Activated CD4-positive, CD25-positive, alpha-beta regulatory T cell (primary cell): ENCODE measurements at places on chromosomes 2 and 18.

- DNase-seq, result no peak
Measured at GRCh38 chr18:6579486-6579885, 150.0 kb upstream of the ARHGAP28 start.

- DNase-seq, result no peak
Measured at GRCh38 chr18:23793985-23794867, 105.0 kb downstream of the LAMA3 start.

DNA sequence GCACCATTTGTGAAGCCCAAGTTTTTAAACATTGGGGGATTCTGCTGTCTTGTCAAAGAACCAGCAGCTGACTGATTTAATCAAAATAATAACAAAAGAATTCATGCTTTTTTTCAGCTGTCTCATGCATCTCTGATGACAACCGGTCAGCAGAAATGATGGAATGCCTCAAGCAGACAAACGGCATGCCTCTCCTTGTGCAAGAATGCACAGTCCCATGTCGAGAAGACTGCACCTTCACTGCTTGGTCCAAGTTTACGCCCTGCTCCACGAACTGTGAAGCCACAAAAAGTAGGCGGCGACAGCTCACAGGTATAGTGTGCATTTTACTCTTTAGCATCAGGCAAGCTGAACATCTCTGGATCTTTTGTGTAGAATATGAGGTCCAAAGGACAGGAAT is 558.8 kb upstream of the HNMT start:
- no peak for DNase-seq

DNA sequence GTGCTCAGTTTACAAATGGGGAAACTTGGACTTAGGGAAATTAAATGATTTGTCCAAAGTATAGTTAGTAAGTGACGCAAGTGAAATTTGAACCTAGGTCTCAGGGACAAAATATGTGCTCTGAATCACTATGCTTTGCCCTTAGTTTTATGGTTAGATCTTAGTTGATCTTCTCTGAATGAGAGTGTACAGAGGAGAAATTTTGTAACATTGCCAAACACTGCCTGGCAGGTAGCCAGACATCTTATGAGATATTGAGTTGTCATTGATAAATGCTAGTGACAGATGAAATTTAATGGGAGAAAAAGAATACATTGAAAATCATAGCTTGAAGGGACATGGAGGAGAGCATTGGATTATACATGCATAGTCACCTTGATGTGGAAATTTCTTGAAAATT is 91.4 kb downstream of the GALNT1 start:
- DNase-seq, result no peak

GRCh38 chr2:118580651-118581050 is 266.8 kb downstream of the EN1 start:
- DNase-seq, result no peak

- no peak for DNase-seq
Measured at GRCh38 chr2:37786854-37787253, 115.4 kb upstream of the CDC42EP3 start.

DNA sequence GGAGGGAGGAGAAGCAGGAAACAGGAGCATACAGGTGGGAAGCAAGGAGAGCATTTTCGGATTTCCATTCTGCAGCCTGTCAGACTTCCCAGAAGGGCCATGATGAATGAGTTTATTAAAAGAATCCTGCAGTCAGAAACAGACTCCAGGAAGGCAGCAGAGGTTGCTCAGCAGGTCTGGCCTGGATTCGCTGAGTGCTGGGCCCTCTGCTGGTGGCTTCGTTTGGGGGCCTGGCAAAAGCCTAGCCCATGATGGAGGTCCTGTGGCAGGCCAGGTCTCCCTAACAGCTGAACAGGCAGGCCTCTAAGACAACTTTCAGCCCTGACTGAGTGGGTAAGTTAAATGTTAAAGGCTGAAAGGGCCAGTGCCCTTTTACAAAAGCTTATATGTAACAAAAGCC is 108.2 kb upstream of the CAPN13 start:
- no peak for DNase-seq

- no peak for DNase-seq
Measured at GRCh38 chr2:625415-626333, 51.5 kb downstream of the TMEM18 start.

DNA sequence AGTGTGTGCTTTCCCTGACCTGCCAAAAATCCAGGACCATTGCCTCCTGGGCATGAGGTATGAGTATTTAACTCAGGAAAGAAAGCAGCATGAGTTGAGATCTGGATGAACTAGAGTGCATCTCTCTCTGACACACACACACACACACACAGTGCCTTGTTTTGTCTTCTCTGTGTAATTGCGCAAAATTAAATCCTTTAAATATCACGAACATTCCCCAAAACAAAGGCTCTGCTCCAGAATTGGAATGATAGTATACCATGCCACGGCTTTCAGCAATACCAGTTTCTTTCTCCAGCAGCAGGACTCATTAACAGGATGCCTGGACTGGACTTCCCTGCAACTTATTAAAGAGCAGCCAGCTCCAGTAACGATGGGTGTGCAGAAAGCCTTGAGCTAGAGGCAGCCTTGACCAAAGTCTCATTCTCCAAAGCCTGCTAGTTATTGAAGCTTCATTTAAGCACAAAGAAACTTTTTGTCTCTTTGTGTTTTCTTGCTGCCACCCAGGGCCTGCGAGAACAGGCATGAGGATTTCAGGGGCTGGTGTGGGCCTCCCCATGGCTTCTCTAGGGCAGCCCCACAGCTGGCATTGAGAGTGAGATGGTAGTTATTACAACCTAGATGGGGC is 101.7 kb downstream of the NRP2 start:
- no peak for DNase-seq

DNA sequence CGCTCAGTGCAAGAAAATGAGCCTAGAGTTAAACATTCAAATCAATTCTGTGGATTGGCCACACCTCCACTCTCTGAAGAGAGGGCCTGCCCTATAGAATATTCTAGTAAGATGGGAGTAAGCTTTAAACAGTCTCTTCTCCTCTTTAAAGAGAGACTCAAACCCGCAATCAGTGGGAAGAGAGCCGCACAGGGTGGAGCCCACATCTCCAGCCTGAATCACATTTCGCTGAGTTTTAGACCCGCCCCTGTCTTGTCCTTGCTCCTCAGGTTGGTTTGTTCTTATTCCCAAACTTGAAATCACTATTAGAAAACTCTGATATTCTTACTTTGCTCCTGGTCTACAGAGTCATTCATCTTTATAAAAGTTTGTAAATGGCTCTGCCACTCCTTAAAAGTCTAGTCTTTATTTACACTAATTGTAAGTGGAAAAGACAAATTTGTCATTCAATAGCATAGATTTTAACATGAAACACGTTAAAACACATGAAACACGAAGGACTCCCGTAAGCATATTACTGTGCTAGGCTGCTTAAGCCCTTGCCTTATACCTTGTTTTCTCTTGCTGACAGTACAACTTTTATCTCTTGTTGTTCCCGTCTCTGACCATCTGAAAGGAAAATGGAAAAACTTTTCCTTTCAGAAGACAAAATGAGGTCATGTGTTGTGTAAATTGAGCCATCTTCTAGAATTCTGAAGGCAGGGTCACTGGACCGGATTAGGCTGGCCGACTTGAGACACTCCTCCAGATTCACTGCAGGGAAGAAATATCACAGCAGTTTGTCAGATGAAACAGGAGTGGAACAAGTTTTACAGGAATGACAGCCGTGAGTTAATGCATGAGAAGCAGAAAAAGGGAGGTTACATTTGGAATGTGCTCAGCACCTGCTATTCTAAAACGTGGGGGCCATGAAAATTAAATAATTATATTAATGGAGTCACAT is 5.6 kb downstream of the DSC1 start:
- DNase-seq, result no peak

- DNase-seq, result no peak
Measured at GRCh38 chr2:8821276-8822217, 15.9 kb downstream of the KIDINS220 start.

DNA sequence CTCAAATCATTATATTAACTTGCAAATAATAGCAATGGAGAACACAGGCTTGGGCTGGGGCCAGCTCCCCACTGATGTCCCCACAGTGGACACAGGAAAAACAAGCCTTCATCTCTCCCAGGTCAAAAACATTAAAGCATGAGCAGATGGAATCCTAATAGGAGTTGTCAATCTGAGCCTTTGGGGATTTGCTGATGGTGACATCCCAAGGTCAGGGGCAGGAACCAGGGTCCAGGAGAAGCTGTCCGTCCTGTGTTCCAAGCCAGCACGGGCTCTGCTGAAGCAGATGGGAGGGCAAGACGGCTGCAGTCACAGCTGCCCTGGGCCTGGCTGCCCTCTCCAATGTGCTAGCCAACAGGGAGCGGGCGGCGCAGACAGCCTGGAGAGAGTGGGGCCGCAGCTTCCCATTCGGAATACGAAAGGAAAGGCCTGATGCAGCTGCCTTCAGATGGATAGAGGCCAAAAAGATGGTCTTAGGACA is 135.5 kb downstream of the NDUFA10 start:
- DNase-seq, result no peak

GRCh38 chr2:17646838-17647701 is 106.5 kb downstream of the SMC6 start:
- no peak for DNase-seq

- no peak for DNase-seq
Measured at GRCh38 chr2:187177253-187177652, 270.8 kb downstream of the CALCRL start.

DNA sequence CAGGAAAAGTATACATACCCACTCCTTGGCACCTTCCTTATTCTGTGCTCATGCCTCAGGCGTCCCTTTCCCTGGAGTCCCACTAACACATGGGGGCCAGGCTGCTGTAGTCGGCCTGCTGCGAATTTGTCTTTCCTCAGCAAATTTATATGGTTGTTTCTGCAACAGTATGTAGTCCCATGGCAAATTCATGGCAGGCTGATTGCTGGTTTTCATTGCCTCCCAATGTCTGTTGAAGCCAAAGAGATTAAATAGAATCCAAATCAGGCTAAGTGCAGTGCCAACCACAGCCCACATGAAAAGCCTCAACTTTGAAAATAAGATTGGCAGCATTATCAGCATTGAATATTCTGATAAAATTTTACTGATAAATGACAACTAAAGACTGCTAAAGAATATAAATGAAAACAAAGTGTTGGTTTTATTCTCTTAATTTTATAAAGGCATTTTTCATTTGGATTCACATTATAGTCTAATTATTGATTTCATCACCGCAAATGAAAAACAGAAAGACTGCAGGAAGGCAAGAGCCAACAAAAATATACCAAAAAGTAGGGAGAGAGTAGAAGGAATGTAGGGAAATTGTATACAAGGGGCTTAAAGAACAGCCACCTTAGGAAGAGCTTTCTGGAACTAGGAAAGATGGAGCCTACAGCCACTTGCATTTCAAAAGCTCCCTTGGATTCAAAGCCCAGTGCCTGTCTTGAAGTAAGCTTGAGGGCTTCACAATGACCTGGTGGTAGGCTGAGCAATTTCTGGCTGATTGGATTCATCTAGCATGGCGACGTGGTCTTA is 283.7 kb upstream of the MMADHC start:
- DNase-seq, result no peak

GRCh38 chr2:112831946-112832840 is 4.4 kb downstream of the IL1B start:
- DNase-seq, result no peak

DNA sequence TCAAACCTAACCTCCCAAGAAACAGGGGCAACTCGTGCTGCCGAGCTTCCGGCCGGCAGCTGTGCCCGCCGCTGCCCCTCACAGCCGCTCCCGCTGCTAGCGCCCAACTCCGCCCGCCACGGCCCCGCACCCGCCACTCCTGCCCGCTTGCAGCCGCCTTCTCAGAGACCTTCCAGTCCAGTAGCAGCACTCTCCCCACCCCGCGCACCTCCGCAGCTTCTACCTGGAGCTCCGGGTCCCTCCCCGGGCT is 722 bp upstream of the C2orf15 start:
- DNase-seq, result no peak

GRCh38 chr2:104412384-104412783 is 441.5 kb upstream of the POU3F3 start:
- no peak for DNase-seq

DNA sequence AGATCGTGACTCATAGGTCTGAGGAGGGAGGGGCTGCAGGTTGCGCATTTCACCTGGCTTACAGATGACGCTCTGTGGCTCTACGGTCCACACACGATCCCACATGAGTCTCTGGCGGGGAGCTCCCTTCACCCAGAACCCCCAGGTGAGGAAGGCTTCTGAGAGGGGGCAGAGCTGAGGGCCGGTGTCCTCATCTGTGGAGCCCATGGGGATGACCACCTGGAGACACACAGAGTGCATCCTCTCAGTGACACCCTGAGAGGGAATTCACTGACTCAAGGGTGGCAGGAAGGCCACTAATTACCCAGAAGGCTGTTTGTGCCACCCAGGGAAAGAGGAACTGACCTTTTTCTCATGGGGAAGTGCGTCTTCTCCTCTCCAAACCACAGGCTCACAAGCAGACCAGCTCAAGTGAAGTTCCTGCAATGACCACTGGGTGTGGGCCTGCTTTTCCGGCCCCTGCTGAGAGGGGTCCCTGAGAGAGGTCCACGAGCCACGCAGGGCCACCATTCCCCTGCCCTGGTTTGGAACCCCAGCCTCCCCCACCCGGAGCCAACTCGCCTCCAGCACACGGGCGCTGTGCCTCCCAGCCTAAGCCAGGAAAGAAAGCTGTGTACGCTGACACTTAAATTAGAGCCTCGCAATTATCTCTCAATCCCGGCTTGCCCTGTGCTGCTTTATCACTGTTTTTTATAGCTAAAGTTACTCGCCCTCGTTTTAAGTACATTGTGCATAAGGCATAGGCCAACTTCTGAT is 114.1 kb downstream of the BCL11A start:
- no peak for DNase-seq

DNA sequence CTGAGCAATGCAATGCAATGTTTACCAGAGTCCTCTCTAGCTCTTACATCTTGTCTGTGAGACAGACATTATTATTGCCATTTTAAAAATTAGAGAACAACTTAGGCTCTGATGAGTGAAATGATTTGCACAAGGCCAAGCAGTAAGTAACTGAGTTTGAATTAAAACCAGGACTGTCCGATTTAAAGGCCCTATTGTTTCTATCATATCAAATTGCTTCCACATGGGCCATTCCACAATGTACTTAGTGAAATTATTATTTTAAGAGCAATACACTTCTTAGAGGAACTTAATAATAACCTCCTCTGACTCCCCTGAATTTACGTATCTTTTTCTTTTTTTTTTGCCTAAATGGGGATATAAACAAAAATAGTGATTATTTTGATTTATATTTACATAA is 64.6 kb downstream of the PLCL1 start:
- no peak for DNase-seq

GRCh38 chr2:86038291-86039081 is 67.2 kb downstream of the POLR1A start:
- no peak for DNase-seq

- DNase-seq, result no peak
Measured at GRCh38 chr2:69601179-69601612, 42.3 kb downstream of the AAK1 start.

- DNase-seq, result no peak
Measured at GRCh38 chr2:9013403-9013802, 9.9 kb upstream of the MBOAT2 start.

- no peak for DNase-seq
Measured at GRCh38 chr2:105809097-105809473, 64.4 kb downstream of the NCK2 start.

DNA sequence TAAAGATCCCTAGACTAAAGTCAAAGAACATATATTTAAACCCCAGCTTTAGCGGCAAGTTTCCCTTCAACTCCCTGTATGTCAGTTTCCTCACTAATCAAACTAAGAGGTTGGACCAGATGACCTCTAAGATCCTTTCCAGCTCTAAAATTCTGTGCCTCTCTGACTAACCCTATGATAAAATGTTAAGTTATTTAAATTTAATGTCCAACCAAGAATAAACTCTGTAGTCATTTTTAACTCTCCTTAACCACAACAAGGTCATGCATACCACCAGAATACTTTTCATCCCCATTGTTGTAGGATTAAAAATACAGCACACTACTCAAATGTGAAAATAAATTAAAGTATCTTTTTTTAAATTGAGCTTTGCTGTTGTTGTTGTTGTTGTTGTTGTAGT is 5.2 kb upstream of the PDE1A start:
- no peak for DNase-seq
